Caki2 (cell line): ENCODE measurements at places on chromosomes 6 and 20. TPM values are rescaled to one million over a fixed set of nuclear protein-coding genes. Genes with fewer than 3 reads are reported as not detected.

Gene TREML2
- total RNA-seq, result not detected in 2 replicates

Gene ADGRF4
- 3.9 and 6.5 TPM in 2 replicates for total RNA-seq

Gene MOXD1
- total RNA-seq, result 23.9 and 33.6 TPM in 2 replicates

Gene OR12D3
- total RNA-seq, result not detected in 2 replicates

Gene SPATS1
- not detected in 2 replicates for total RNA-seq

Gene ZNF184
- 13.2 and 13.8 TPM in 2 replicates for total RNA-seq

GRCh38 chr20:7902879-7903278 lies 37.4 kb downstream of the HAO1 start:
- no peak for DNase-seq

GRCh38 chr20:25031241-25031640 lies 26.7 kb downstream of the ACSS1 start:
- no peak for DNase-seq
